ENCODE measurements at places on chromosomes 16 and 17. TPM values are rescaled to one million over a fixed set of nuclear protein-coding genes. Genes with fewer than 3 reads are reported as not detected.

GRCh38 chr17:15882777-15883176, 62.2 kb upstream of the ADORA2B start:
- no peak for DNase-seq

DNA sequence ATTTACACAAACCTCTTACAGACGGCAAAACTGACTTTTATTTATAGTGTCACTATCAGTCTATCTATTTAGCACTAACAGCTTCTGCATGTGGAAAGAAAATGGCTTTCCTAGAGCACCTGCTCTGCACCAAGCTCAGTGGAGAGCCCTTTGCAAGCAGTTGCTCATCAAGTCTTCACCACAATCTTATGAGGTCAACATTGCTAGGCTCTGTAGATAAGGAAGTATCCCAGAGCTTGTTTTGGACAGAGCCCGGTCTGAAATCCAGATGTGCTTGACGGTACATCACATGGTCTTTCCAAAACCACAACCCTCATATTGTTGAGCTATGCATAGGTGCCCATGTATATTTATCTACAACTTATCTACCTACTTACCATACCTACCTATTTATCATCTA, 572.7 kb upstream of the CDH5 start:
- no peak for DNase-seq

DNA sequence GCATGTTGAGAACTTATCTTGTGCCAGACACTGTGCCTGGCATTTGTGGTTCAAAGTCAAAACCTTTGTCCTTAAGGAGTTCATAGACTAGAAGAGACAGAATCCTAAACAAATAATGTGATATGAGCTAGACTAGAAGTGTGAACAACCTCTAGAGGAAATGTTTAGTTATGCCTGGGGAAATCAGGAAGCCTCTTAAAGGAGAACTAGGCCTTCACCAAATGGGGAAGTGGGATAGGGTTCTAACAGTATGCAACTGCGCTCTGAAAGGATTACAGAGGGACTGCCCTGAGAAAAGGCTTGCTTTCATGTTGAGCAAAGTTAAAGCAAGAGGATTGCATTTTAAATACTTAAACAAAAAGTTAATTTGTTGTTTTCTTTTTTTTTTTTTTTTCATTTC, 4.9 kb downstream of the RUNDC1 start:
- no peak for DNase-seq

DNA sequence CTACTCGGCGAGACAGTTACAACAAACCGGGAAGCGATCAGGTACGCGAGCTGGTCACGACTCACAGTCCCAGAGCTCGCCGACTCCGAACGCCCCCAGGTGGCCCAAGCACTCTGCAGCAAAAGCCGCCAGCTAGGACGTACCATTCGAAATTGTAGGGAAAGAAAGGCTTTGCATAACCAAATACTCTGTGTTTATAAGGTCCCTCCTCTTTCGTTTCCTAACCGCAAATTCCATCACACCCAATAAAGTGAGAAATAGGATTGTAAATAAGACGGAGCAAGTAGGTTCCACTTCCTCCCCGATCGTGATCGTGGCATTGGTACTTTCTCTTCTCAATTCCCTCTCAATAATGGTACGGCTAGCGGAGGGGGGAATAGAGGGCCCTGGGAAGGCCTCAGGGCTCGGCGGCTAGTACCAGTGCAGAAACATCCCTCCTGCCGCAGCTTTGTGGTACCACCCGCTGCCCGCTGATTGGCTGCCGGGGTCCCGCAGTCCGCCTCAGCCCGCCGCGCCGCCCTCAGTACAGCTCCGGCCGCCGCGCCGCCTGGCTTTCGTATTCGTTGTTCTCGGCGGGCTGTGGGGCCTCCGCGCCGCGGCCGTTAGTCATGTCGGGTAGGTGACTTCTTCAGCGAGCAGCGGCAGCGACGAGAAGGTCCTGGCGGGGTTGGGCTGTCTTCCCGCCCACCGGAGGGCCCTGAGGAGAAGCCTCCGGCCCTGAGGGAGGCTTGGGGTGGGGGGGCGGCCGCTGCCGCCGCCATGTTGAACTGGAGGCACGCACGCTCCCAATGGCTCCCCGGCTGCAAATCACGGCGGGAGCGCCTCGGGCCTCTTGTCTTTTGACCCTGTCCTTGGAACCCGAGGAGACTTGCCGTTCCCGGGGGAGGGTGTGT, at the start of gene TAF15:
Gene TAF15, plus strand, starts transcription at position 523 of the 893 bp plus-strand sequence. Its CDS starts 86 bp downstream, at position 609.
- peak; percentile 96 for DNase-seq

Gene FKBP10
- total RNA-seq = 10.2 TPM

GRCh38 chr16:57999971-58000705, at the start of gene ZNF319:
Gene ZNF319 (minus strand): TSS chr16:58000672. CDS start chr16:57998265, 2,407 bp downstream.
- no peak for DNase-seq

DNA sequence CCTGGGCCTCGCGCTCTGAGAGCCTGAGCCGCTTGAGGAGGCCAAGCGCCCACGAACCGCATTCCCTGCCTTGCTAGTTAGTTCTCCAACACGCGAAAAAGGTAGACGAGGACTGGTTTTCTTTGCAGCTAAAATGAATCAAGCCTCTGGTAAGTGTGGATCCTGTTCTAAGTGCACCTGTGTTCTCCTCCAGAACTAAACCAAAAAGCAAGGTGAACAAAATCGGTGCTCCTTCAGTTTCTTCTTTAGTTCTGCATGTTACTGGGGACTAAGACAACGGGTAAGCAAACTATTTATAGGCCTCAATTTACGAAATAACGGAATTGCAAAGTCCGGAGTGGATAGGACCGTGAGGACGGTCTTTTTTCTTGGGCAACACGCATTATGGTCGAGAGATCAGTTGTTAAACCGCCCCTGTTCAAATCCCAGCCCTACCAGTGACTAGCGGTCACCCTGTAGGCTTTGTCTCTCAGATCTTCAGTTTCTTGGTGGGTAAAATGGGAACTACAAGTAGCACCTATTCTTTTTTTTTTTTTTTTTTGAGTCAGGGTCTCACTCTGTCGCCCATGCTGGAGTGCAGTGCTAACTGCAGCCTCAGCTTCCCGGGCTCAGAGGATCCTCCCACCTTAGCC, 993 bp upstream of the ANKRD11 start:
- DNase-seq = no peak

DNA sequence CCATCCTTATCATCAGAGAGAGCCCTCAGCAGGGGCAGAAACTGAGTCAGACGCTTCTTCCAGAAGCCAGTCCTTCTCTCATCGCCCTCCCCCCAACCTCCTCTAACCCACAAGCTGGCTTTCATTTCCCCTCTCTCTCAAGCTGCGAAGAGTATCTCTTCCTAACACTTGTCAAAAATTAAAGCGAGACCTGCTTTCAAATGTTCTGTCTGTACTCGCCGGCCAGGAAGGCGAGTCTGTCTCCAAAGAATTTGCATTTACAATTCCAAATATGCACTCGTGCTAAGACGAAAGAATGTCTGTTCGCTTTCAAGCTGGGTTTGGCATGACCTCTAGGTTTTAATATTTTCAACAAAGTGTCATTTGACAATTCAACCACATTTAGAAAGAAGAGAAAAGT, 140.4 kb downstream of the RGS9 start:
- no peak for DNase-seq

GRCh38 chr16:74635303-74635702, 28.4 kb upstream of the GLG1 start:
- no peak for DNase-seq

Data from left ventricle myocardium superior (tissue), 1 donor.